Activated T-helper 17 cell treated with anti-CD3 and anti-CD28 coated beads, Interleukin-2, amount 50 U/mL, for 72 hours (primary cell): ENCODE measurements at places on chromosomes 13 and 19. TPM values are rescaled to one million over a fixed set of nuclear protein-coding genes. Genes with fewer than 3 reads are reported as not detected.

WASF3 gene
- 0.06 TPM for total RNA-seq

SIGLEC8 gene
- total RNA-seq, result not detected

CCDC70 gene
- 0.24 TPM for total RNA-seq

SIGLECL1 gene
- total RNA-seq, result not detected

TMEM38A gene
- total RNA-seq, result 0.76 TPM

LRRC8E gene
- total RNA-seq, result not detected

GIPR gene
- 32.3 TPM for total RNA-seq

SYCN gene
- total RNA-seq, result not detected

CBARP gene
- 1.4 TPM for total RNA-seq

ARHGAP33 gene
- 71.7 TPM for total RNA-seq

C1QTNF9 gene
- not detected for total RNA-seq

LILRA6 gene
- 0.19 TPM for total RNA-seq

NXNL1 gene
- not detected for total RNA-seq

TNFSF13B gene
- 3.6 TPM for total RNA-seq

NLRP9 gene
- total RNA-seq, result not detected

CYP2A6 gene
- total RNA-seq, result not detected

ALOX5AP gene
- 33.7 TPM for total RNA-seq

NOTCH3 gene
- 0.29 TPM for total RNA-seq
